ENCODE measurements at places on chromosomes 1 and 21.

- no peak for DNase-seq
These were observed 46.4 kb upstream of the BARHL2 start for GRCh38 chr1:90763506-90763905.

DNA sequence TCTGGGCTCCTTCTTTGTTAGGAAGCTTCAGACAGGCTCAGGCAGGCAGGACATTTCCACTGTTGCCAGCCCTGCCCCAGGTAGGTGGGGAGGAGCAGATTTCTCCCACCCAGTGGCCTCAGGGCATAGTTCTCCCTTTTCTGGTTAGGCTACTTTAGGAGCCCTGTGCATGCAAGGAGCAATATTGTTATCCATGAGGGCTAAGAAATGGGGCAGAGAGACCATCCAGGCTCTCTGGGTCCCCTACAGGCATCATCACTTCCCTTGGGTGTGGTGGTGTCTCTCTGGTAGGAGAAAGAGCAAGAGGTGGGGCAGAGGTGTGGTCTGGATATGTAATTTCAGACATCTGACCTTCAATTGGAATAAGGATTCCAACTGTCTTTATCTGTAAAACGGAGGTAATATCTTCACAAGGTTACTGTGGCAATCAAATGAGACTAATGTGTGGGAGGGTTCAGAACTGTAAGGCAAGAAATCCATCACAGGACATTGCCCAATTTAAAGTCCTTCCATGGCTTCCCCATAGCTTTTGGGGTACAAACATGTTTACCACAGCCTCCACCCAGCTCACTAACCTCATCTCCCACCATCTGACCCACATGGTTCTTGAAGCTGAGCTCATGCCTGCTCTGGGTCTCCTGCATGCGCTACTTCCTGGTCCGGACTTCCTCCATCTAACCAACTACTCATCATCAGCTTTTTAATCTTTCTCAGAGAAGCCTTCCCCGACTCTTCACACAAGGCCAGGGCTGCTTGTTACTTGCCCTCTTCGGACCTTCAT lies 26.1 kb downstream of the PCAT6 start:
- no peak for DNase-seq

- no peak for DNase-seq
These were observed 116.3 kb upstream of the HP1BP3 start for GRCh38 chr1:20903437-20903836.

DNA sequence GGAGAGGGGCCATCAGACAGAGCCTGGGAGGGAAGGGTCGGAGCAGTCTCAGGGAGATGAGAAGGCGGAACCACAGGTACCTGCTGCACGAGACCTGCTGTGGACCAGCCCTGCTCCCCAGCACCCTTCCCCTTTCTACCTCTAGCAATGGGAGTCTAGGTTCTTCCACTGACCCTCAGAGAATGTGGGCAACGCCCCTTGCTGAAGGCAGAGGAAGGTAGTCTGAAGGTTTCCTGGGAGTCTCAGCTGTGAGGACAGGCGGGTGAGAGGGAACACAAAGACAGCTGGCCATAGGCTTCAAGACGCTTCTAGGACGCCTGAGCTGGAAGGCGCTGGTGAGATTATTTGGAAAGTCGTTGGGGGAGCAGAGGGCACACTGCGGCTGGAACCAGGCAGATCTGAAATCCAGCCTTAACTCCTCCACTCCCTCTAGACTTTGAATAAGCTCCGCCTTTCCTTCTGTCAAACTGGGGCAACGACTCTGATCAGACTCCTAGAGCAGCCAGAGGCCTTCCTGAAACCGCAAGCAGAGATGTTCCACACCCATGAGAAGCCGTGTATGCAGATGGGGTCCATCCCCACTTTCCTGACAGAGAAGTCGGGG lies 18.1 kb downstream of the SLC45A3 start:
- no peak for DNase-seq

DNA sequence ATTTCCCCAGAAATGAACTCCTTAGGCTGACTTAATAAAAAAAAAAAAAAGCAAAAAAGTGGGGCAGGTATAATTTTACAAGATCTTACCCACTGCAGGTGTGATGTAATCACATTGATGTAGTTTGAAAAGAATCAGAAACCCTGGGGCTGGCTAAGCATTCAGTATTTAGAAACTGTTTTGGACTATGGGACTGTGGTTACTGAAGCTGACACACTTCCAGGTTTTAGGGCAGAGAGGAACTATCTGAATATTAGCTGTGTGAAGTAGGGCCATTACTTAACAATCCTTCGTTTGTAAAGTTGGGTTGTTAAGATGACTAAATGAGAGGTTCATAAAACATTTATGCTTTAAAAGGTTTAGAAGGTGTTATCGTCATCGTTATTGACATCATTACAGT lies 165.3 kb downstream of the FASLG start:
- DNase-seq, result no peak

- no peak for DNase-seq
These were observed 806 bp downstream of the DDOST start for GRCh38 chr1:20660363-20660762.

DNA sequence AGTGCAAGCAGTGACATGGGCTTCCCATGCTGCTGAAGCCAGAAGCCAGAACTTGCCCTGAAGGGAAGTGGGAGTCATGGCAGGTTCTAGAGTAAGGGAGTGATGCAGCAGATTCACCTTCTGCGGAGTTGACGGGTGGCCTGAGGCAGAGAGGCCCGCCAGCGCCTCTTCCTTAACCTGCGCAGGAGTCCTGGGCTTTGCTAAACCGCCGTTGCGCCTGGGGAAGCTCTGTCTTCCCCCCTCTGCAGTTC lies 67.3 kb downstream of the OBSCN start:
- DNase-seq, result no peak

GRCh38 chr1:118275472-118276115 lies 90.6 kb upstream of the SPAG17 start:
- no peak for DNase-seq

DNA sequence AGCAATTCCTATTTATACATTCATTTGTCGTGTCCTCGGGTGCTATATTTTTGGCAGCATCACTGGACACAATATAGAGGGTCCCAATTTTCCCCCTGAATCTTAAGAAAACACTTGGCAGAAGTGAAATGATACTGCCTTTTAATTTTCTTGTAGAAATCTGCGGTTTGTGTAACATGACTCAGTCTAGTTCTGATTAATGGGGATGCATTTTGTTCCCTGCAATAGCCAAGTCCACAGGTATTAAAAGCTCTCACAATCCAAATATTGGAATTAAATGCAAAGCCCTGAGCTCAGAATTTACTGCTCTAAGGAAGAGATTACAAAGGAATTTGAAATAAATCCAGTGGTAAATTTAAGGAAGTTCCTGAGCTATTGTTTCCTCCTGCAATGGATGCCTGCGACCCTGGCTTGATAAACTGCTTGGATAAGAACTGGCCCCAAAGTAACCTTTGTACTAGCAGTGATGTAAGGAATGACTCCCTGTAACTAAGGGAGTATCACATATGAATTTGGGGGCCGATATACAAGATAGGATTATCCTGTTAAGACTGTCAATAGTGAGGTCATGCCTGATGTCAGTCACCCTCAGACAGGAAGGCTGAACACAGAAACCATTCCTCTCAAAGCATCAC lies 349.7 kb upstream of the C1orf87 start:
- no peak for DNase-seq

DNA sequence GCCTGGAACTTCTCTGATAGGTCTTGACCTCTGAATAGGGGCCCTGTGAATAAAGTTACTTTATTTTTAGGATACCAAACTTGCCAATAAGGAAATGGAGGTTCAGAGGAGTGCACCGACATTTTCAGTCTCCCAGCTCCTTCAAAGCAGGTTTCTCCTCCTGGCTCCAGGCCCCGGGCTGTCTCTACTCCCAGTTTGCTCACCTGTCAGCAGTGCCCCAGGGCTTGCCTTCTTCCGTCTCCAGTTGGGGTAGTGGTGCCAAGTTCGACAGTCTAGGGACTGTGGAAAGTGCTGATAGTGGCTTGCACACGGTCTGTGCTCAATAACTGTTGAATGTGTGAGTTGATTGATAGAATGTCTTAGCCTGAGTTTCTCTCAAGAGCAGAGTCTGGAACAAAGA lies 149.2 kb downstream of the ACTL8 start:
- DNase-seq, result no peak

DNA sequence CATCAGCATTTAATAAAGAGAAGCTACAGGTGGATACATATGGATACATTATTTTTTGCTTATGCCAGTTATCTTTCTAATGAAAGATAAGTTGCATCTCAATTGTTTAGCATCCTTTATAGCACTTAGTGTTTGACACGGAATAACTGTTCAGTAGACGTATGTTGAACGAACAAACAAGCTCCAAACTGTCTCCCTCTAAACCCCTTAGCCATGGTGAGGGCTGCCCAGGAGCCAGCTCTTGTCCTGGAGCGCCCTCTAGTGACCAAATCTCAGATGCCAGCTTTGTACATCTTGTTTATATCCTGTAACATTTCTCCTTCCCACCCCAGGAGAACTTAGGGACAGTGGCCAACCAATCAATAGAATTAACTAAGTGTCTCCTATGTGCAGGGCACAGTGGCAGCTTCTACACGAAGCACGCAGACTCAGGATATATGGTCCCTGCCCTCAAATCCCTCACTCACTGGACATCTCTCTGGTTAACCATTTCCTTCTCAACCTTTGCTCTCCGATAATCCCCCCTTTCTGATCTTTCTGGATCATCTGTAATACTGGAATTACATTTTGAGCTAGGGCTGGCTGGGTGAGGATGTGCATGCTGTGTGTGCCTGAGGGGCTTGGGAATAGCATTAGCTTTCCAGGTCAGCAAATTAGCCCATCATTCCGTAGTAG lies 22.9 kb downstream of the KCNA10 start:
- DNase-seq, result peak; percentile 77

DNA sequence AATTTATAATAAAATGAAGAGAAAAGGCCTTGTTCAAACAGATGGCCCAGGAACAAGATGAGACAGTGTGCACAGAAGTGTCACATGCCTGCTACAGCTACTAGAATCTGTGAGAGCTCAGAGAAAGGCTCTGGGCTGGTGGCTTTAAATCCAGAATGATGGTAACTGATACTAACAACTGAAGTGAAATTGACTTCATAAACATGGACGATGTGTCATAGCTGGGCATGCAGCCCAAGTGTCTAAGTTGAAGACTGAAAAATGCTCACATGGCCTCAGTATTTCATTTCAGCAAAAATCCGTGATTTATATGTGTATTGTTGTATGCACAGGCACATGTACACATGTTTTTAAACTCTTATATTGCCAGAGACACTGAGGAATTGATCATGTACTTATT lies 208.3 kb upstream of the RUNX1 start:
- DNase-seq, result no peak

GRCh38 chr1:42674214-42674613 lies 8.0 kb upstream of the YBX1 start:
- DNase-seq, result no peak

DNA sequence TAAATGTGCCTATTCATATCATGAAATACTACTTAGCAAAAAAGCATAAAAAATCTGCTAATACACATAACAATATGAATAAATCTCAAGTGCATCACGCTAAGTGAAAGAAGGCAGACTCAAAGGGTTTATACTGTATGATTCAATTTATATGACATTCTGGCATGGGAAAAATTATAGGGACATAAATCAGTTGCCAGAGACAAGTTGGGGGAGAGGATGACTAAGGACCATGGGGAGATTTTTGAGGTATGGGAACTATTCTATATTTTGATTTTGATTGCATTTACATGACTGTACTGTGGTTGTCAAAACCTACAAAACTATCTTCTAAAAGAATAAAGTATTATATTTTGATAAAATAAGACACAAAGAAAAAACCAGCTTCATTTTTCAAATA lies 650.3 kb upstream of the NR5A2 start:
- DNase-seq, result no peak

DNA sequence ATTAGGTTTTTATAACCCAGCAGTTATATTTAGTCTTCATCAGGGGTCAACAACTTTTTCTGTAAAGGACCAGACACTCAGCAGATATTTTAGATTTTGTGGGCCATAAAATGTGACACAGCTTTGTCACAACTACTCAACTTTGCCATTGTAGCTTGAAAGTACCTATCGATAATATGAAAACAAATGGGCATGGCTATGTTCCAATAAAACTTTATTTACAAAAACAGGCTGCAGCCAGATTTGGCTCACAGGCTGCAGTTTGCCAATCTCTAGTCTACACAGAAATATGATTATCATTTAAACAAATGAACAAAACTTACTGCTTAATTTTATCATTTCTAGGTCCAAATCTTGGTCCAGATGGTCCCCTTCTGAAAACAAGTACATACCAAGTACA lies 23.0 kb downstream of the VAMP4 start:
- no peak for DNase-seq
